Activated T-cell treated with anti-CD3 and anti-CD28 coated beads, Interleukin-2, amount 50 U/mL, for 24 hours (primary cell): ENCODE measurements at places on chromosomes 11 and 22.

- DNase-seq, result no peak
Observed at GRCh38 chr11:36093548-36093947, 149.7 kb downstream of the LDLRAD3 start.

GRCh38 chr22:43826142-43827002 is 14.3 kb upstream of the EFCAB6 start:
- DNase-seq, result no peak

GRCh38 chr22:21100149-21101032 is 54.6 kb downstream of the LRRC74B start:
- DNase-seq, result no peak

- no peak for DNase-seq
Observed at GRCh38 chr11:68342459-68343158, 30.2 kb downstream of the LRP5 start.
